ENCODE measurements at places on chromosomes 2 and 18. TPM values are rescaled to one million over a fixed set of nuclear protein-coding genes. Genes with fewer than 3 reads are reported as not detected.

Gene IGFBP2
- 0.49 TPM for total RNA-seq

- no peaks in the 10 kb centered on the region for H3K36me3 ChIP-seq
- no peaks in the 10 kb centered on the region for H3K27me3 ChIP-seq
- no peak for DNase-seq
These were observed 71.4 kb downstream of the RAPGEF4 start for GRCh38 chr2:172806996-172807395.

DNA sequence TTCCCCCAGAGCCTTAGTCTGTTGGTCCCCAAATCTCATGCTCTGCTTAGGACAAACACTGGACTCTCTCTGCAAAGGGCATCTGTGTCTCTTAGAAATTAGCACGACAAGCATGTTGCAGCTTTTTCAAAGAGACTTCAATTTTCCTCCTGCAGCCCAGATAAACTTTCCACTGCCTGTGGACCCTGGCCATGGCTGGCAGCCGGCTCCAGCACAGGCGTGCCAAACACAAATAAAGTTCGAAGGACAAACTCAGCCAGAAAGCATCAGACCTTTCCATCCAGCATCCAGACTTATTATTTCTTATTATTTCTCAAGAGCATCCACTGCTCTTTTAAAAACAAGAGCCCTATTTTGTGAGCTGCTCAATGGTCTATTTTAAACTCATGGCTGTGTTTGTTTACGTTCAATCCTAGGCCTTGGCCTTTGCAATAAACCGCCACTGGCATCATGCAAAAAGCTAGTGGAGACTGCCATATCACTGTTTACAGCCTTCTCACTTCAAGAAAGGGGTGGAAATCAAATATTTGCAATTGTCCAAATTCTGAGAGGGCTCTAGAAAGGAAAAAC is 300.8 kb downstream of the BCL11A start:
- H3K27ac ChIP-seq, result no peak overlapping the region
- H3K4me1 ChIP-seq, result no peaks in the 10 kb centered on the region
- no peak for DNase-seq
- no peaks in the 10 kb centered on the region for H3K27me3 ChIP-seq

Gene TMEM247
- total RNA-seq, result not detected

Gene SOWAHC
- total RNA-seq, result 2.0 TPM

Gene EGR4
- not detected for total RNA-seq

GRCh38 chr2:113334147-113334546 is 55.4 kb upstream of the PAX8 start:
- no peak overlapping the region for H3K27ac ChIP-seq
- no peak overlapping the region for H3K4me3 ChIP-seq
- H3K4me1 ChIP-seq, result no peaks in the 10 kb centered on the region
- DNase-seq, result no peak
- no peaks in the 10 kb centered on the region for H3K27me3 ChIP-seq

GRCh38 chr2:4110273-4110672 is 406.9 kb downstream of the DCDC2C start:
- no peak overlapping the region for H3K4me3 ChIP-seq
- no peak for DNase-seq
- no peak overlapping the region for H3K27ac ChIP-seq
- H3K27me3 ChIP-seq, result no peaks in the 10 kb centered on the region
- H3K4me1 ChIP-seq, result no peaks in the 10 kb centered on the region
- no peaks in the 10 kb centered on the region for H3K36me3 ChIP-seq

Gene BOLL
- not detected for total RNA-seq

Gene CPLX4
- not detected for total RNA-seq

DNA sequence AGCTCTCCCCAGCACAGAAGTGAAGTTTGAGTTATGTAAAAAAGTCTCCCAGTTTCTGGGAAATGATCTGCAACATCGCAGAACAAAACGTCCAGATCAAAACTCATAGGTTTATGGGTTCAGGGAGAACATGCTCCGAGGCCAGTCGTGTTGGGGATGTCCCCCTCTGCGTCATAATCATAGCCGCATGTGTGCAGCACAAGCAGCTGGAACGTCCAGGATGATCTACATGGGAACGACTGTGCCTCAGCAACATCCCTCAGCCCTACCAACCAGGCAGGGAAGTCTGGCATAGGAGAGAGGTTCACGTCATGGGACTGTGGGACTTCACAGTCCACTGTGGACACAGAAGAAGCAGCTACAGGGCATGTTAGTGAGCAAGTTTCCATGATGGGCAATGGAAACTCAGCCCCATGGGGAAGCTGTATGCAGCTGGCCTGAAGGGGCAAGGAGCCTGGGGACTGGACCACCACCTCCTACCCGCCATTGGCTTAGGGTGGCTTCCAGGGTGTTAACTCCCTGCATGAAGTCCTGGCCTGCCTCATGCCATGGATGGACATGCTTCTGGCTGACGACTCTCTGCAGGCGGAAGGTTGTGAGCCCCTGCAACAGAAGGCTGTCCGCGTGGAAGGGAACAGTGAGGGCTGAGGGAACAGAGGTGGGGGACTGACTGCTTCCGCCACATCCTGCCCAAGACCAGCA is 96.9 kb downstream of the COPS8 start:
- DNase-seq, result no peak
- H3K27ac ChIP-seq, result no peak overlapping the region
- H3K27me3 ChIP-seq, result no peaks in the 10 kb centered on the region
- H3K4me3 ChIP-seq, result no peak overlapping the region
- H3K4me1 ChIP-seq, result no peaks in the 10 kb centered on the region

Gene CRYGD
- not detected for total RNA-seq

DNA sequence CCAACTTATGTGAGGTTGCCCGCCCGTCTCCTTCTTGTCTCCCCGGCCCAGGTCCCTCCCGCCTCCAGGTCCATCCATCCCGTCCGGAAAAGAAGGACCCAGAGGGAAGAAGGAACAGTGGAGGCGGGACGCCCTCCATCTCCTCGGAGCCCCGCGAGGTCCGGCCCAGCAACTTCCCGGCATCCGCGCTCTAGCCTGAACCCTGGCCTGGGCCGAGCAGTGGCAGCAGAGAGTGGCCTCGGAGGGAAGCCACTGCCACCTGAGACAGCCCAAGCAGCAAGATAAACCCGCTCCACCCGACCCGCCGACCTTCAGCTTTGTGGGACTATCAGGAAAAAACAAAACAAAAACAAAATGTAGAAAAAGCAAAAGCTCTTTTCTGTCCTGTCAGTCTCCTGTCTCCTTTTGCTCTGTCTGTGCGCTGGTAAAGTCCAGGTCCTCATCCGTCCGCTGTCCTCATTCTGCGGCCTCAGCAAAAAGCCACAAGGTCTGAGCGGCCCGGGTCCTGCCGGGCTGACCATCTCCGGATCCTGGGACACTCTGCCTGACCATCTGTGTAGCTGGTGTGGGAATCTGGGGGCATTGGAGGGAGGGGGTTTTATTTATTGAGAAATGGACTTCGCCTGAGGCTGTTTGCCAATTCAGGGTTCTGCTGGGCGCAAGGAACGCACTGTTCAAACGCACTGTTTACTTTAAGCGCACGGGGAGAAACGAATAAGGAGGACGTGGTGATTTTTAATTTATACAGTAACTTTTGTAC is 3.1 kb downstream of the DLX1 start:
- DNase-seq, result no peak
- no peak overlapping the region for H3K27ac ChIP-seq
- H3K36me3 ChIP-seq, result no peaks in the 10 kb centered on the region
- H3K4me1 ChIP-seq, result peaks cover 13% of the 10 kb centered on the region
- no peak overlapping the region for H3K4me3 ChIP-seq
- peaks cover 68% of the 10 kb centered on the region for H3K27me3 ChIP-seq

Gene FEV
- total RNA-seq, result not detected

- no peaks in the 10 kb centered on the region for H3K27me3 ChIP-seq
- H3K27ac ChIP-seq, result no peak overlapping the region
- H3K36me3 ChIP-seq, result no peaks in the 10 kb centered on the region
- no peaks in the 10 kb centered on the region for H3K4me1 ChIP-seq
- H3K4me3 ChIP-seq, result no peak overlapping the region
- DNase-seq, result no peak
These were observed 643.3 kb downstream of the SOCS6 start for GRCh38 chr18:70931942-70932814.

DNA sequence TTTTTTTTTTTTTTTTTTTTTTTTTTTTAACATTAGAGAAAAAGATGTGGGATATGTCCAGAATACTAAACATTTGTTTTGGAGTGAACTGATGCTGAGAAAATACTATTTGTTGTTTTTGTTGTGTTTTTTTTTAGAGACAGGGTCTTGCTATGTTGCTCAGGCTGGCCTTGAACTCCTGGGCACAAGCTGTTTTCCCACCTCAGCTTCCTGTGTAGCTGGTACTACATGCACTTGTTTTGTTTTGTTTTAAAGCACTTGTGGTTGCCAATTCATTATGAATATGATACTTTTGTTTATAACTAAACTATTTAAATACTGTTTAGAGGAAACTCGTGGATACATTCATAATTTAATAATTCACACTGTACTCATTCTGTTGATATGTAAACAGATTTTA is 33.4 kb upstream of the DYSF start:
- no peaks in the 10 kb centered on the region for H3K36me3 ChIP-seq
- H3K4me1 ChIP-seq, result no peaks in the 10 kb centered on the region
- no peaks in the 10 kb centered on the region for H3K27me3 ChIP-seq
- no peak overlapping the region for H3K4me3 ChIP-seq
- DNase-seq, result no peak
- no peak overlapping the region for H3K27ac ChIP-seq

DNA sequence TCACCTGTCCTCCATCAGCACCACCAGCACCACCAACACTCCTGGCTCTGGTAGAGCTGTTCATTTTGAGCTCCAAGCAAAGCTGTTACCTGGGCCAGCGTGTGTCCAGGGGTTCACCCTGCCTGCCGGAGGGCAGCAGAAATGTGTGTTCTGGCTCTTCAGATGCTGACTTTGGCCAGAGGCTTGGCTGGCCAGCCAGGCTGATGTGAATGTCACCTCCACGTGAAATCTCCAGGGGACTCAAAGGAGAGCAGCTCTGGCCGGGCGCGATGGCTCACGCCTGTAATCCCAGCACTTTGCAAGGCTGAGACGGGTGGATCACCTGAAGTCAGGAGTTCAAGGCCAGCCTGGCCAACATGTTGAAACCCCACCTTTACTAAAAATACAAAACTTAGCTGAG is 33.5 kb downstream of the CIB4 start:
- H3K36me3 ChIP-seq, result no peaks in the 10 kb centered on the region
- DNase-seq, result no peak
- H3K4me1 ChIP-seq, result no peaks in the 10 kb centered on the region
- no peak overlapping the region for H3K27ac ChIP-seq
- H3K4me3 ChIP-seq, result no peak overlapping the region

- H3K27me3 ChIP-seq, result no peaks in the 10 kb centered on the region
- no peak for DNase-seq
- H3K4me3 ChIP-seq, result no peak overlapping the region
- no peak overlapping the region for H3K27ac ChIP-seq
- H3K36me3 ChIP-seq, result no peaks in the 10 kb centered on the region
These were observed 6.8 kb upstream of the LRRTM1 start for GRCh38 chr2:80311304-80311703.

DNA sequence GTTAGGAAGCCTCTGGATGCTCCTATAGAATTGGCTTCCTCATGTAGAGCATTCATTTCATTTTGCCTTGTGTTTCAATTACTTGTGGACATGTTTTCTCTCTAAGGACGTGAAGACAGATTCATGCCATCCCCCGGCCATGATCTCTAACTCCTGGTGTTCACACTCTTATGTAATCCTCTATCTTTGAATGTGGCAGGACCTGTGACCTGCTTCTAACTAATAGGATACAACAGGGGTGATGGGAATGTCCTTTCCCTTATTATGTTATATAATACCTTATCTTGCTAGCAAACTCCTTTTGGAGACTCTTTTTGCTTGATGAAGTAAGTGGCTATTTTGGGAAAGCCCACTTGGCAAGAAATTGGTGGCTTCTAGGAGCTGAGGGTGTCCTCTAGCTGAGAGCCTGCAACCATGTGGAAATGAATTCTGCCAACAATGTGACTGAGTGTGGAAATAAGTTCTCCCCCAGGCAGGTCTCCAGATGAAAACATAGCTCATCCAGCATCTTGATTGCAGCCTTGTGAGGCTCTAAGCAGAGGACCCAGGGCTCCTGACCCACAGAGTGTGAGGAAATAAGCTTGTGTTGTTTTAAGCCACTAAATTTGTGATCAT is 13.8 kb downstream of the DPYSL5 start:
- H3K4me1 ChIP-seq, result no peaks in the 10 kb centered on the region
- no peak overlapping the region for H3K4me3 ChIP-seq
- no peak for DNase-seq
- H3K36me3 ChIP-seq, result no peaks in the 10 kb centered on the region
- H3K27me3 ChIP-seq, result no peaks in the 10 kb centered on the region
- no peak overlapping the region for H3K27ac ChIP-seq

DNA sequence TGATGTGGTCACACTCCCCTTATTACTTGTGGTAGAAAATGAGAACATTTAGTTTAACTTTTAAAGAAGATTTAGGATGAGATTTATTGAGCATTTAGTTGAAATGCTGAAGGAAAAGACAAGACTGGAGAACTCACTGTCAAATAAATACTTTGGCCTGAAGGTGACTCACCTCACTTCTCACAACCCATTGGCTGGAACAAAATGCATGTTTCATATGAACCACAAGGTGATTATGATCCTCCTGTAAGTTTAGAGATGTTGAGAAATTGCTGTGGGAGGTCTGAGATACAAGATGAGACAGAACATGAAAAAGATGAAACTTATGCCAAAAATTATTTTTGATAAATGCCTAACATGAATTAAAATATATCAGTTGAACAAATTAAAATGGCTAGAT is 1004.5 kb downstream of the SOCS6 start:
- no peaks in the 10 kb centered on the region for H3K36me3 ChIP-seq
- H3K4me1 ChIP-seq, result no peaks in the 10 kb centered on the region
- no peak overlapping the region for H3K27ac ChIP-seq
- no peaks in the 10 kb centered on the region for H3K27me3 ChIP-seq

Gene STAT4
- total RNA-seq, result 5.7 TPM

DNA sequence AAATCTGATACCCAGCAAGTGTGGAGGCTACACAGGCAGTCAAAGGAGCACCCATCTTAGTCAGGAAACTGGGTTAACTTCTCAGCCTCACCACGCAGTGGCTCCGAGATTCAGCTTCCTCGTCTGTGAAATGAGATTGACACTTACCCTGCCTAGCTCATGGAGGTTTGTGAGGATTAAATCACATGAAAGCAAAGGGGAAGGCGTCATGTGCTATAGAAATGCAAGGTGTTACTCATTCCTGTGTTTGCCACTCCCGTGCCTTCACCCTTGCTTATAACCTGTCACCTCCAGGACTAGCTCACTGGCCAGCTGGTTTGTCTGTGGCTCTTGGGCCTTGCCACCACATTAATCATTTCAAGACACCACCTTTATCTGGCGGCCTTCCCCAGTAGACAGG is 118.9 kb upstream of the FOSL2 start:
- no peaks in the 10 kb centered on the region for H3K36me3 ChIP-seq
- no peak overlapping the region for H3K4me3 ChIP-seq
- H3K4me1 ChIP-seq, result peaks cover 23% of the 10 kb centered on the region
- no peaks in the 10 kb centered on the region for H3K27me3 ChIP-seq

Gene RETREG2
- total RNA-seq, result 53.4 TPM

- H3K4me3 ChIP-seq, result no peak overlapping the region
- no peaks in the 10 kb centered on the region for H3K27me3 ChIP-seq
- no peaks in the 10 kb centered on the region for H3K36me3 ChIP-seq
- H3K4me1 ChIP-seq, result peaks cover 4% of the 10 kb centered on the region
- no peak overlapping the region for H3K27ac ChIP-seq
These were observed 118.4 kb downstream of the PKP4 start for GRCh38 chr2:158575051-158575635.

Gene LRRC30
- not detected for total RNA-seq
